ENCODE measurements at places on chromosomes 3 and 15.

DNA sequence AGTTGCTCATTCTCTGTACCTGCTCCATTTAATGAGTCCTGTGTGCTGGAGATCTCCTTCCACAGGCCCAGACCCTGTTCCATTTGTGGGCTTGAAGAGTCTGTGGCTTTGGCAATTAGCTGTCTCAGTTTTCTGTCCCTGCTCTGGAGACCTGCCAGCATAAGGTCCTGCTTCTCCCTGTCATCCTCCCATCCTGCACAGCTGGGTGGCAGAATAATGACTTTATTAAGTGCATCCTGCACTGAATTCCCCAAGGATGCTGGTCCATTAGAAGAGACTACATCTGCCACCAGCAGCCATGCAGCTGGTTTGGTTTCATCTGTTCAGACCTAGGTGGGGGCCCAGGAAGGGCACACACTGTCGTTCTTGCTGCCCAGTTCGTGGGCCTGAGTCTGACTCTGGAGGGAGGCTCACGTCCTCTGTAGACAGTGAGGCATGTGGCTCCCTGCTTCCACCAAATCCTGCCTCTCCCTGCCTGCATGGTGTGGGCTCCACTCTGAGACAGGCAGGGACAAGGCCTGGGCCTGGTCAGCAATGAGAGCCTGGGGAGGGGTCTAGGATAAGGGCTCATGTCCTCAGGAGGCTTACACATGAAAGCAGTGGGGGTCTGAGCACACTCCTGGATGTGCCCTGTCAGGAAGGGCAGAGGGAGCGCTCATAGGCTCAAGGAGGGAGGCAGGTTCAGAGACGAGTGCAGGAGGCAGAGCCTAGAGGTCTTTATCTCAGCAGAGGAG is 78.4 kb upstream of the PRR23E start:
- no peak for DNase-seq

- no peak for DNase-seq
Measured at GRCh38 chr3:82129221-82129801, 367.9 kb upstream of the GBE1 start.

DNA sequence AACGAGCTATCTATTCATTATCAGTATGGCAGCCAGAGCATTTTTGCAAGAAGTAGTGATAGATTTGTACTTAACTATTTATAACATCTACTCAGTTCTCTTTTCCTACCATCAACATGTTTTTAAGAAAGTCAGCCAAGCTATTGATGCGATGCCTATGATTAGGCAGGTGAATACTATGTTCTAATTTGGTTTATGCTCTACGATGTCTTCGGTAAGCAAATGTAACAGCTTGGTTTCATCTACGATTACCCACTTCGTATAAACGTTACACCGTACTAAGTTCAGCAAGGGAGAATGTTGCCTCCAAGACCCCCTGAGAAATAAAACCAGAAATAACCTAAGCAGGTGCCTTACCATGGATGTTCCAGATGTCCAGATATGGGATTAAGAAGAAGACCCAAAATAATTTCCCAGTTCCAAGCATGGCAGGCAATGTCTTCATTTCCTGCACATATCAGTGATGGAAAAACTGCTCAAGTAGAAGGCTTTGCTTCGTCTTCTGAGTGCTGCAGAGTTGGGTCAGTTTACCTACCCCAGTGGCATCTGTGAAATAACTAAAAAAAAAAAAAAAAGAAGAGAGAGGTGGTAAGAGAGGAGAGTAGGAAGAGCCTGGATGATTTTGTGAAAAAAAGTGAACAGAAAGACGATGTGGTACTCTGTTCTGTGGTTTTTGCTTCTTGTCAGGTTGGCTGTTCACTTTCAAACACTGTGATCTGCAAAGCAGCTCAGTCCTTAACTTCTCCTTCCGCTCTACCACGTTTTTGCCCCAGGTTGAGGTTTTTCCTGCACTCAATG is at the start of gene BTLA:
Gene BTLA, minus strand, starts transcription at position 559 of the 798 bp plus-strand sequence. Its CDS starts 114 bp downstream, at position 445.
- no peak for DNase-seq

GRCh38 chr15:90619939-90620338 is 90.2 kb downstream of the CRTC3 start:
- DNase-seq, result no peak

DNA sequence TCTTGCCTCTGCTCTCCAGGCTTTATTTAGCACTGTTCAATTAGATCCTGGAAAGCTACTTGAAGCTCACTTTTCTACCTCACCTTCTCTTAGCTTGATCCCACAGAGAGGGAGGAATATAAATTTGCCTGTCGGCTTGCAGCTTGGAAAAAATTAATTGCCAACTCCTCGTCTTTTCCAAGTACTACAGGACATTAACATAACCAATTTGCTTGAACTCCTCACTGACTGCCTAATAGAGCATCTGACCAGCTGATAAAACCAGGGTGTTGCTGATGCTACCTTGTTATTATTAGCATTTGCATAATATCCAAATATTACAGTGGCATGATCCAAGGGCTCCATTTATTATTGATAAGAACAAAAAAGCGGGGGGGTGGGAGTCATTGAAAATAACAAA is 561.8 kb downstream of the MCTP2 start:
- DNase-seq, result no peak

All from mucosa of gallbladder (tissue), 1 donor.